ENCODE measurements at places on chromosomes 6 and 20.

DNA sequence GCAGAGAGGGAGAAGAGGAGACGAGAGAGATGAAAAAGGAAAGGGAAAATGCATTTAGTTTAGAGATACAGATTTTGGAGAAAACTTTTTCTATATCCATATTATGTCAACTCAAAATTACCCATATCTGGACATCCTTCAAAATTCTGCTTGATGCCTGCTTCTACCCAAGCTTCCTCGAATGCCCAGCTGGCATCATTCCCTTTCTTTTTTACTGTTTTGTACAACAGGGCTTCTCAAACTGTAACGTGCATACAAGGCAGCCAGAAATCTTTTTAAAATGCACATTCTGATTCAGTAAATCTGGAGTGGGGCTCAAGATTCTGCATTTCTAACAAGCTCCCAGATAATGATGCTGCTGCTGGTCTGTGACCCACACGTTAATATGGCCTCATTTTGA lies 462.8 kb upstream of the CHD6 start:
- DNase-seq, result no peak

DNA sequence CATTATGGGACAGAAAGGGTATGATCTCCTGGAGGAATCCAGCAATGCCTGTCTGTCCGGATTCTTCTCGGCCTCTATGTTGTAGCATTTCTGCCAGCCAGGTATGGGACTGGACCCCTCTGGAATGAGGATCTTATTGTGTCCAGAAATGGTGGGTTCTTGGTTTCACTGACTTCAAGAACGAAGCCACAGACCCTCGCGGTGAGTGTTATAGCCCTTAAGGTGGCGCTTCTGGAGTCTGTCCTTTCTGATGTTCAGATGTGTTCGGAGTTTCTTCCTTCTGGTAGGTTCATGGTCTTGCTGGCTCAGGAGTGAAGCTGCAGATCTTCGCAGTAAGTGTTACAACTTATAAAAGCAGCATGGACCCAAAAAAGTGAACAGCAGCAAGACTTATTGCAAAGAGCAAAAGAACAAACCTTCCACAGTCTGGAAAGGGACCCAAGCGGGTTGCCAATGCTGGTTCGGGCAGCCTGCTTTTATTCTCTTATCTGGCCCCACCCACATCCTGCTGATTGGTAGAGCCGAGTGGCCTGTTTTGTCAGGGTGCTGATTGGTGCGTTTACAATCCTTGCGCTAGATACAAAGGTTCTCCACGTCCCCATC lies 62.3 kb upstream of the IER3 start:
- no peak for DNase-seq

GRCh38 chr20:62624325-62624690 lies 18.0 kb upstream of the SLCO4A1 start:
- no peak for DNase-seq

- DNase-seq, result peak; percentile 7
These were observed 31.2 kb downstream of the PRR18 start for GRCh38 chr6:166277018-166277417.

- DNase-seq, result no peak
These were observed 54.1 kb upstream of the TPD52L1 start for GRCh38 chr6:125099211-125100073.

GRCh38 chr6:20402342-20403069 lies 827 bp downstream of the E2F3 start:
- DNase-seq, result no peak

DNA sequence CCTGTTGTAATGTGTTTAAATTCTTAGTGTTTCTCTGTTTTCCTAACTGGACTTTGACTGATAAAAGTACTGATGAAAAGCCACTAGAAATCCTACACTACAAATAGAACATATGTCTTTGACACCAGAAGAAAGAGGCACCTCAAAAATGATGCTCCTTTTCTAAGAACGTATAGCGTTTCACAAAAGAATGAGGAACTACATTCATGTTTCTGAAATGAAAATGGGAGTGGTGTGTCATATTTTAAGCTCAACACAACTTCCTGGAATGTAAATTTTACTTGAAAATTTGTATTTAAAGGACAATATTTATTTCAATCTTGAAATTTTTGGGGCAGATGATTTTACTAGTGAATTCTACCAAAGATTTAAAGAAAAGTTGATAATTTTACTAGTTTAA lies 35.3 kb downstream of the KIAA0408 start:
- no peak for DNase-seq

DNA sequence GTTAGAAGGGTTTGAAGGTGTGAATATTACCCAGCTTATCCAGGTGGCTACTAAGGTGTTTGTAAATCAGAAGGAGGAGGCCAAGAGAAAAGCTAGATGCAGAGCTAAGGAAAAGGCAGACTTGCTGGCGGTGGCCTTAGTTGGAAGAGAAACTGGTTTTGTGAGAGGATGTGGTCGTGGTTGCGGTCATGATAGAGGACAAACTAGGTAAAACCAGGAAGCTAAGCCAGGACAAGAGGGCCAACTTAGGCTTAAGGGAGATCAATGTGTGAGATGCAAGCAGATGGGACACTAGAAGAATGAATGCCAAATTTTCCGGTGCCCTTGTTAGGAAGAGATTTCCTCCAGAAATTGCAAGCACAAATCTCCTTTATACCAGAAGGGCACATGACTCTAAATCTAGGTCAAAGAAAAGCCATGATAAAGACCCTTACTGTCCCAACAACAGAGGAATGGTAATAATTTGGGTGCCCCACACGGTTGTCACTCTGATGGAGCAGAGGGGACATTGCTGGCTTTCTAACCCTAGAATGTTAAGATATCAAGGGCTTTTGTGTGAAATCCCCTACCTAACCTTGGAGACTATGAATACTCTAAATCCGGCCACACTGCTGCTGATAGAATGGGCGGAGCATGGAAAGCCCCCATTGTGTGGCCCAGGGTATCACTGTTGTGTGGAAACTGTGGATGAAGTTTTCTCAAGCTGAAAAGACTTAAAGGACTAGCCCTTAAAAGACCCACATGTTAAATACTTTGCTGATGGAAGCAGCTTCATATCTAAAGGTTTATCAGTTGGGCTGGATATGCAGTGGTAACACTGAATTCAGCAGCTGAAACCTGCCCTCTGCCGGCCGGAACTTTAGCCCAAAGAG lies 7.8 kb downstream of the IL22RA2 start:
- no peak for DNase-seq

- no peak for DNase-seq
These were observed 22.7 kb upstream of the FANCE start for GRCh38 chr6:35429463-35429862.

DNA sequence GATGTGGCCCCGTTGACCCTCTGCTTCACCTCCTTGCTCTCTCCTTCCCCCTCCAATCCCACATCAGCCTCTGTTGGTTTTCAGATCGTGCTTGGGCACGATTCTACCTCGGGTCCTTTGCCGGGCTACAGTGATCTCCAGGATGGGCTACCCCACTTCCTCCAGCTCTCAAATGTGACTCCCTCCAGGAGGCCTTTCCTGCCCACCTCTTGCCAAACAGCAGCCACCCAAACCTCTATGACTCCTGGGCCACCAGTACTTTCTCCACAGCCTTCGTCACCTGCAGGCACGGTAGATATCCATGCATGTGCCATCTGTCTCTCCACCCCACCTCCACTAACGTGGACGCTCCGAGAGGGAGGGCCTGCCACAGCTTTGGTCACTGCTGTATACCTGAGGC lies 55.9 kb upstream of the NXT1 start:
- no peak for DNase-seq

- DNase-seq, result no peak
These were observed 15.3 kb downstream of the RAB5IF start for GRCh38 chr20:36620917-36621316.

DNA sequence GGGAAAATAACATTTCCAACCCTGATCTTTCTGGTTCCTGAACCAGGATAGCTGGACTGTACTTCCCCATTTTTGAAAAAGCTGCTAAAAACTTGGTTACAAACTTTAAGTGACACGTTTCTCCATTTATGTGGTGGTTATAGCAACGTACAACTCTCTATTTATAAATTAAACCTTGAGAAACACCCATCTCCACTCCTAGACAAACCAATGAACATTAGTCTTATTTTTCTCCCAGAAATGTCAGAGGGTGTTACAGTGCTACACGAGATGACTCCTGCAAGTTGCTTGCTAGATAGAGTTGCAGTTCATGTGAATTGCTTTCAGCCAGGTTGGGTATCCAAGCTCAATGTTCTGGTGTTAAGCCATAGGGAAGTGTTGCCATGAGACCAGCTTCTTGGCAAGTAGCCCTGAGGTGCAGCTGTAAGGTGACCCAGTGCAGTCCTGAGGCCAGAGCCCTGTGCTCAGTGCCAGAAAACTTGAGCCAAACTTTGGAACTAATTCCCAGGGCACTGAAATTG lies 51.3 kb upstream of the REV3L start:
- DNase-seq, result no peak

DNA sequence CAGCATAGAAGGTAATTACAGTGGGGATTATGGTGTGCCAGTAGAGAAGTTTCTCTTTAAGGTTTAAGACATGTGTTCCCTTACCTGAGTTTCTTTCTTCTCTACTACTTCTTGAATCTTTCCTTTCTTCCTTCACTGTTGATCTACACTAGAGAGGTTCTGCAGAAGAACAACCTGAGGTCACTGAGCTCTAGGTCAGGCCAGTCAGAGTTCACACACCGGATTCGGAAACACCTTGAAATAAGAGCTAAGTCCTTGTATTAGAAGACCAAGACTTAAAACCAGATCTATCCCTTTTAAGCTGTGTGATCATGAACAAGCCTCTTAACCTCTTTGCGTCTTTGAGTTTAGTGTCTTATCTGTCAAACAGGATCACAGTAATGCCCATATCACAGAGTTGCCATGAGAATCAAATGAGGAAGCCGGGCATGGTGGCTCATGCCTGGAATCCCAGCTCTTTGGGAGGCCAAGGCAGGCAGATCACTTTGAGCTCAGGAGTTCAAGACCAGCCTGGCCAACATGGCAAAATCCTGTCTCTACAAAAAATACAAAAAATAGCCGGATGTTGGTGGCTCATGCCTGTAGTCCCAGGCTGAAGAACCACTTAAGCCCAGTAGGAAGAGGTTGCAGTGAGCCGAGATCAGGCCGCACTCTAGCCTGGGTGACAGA lies 22.0 kb upstream of the TGM3 start:
- DNase-seq, result no peak

DNA sequence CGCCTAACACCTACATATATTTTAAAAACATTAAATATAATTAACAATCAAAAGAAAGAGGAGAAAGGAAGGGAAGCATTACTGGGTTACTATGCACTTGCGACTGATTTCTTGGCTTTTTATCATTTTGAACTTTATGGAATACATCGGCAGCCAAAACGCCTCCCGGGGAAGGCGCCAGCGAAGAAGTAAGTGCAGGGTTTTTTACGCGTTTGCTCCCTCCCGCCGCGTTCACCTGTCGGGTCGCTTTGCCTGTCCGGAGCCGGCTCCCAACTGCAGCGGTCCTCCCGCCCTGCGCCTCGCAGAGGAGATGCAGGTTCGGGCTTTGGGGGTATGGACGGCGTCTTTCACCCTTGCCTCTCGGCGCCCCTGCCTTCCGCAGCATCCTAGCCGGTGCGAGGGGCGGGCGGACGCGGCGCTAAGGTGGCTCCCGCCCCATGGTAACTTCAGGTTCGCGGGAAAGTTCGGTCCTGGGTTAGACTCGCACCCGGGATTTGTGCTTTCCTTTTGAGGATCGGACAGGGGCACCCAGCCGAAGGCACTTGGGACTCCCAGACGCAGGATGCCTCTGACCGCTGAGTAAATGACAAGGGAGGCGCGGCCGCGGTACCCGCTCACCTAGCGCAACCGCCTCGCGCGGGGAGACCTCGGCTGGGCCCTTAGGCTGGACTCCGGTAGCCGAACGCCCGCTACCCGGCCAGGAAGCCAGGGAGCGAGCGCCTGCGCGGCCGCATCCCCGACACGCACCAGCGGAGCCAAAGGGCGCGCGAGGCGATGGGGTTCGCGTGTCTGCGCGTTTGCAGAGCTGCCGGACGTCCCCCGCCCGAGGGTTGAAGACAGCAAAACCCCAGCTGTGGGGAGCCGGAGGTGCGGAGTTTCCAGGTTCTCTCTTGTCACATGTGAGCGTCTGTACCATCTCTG lies 891 bp downstream of the RSPO3 start:
- DNase-seq, result no peak

- DNase-seq, result no peak
These were observed 126.0 kb upstream of the TENT5A start for GRCh38 chr6:81878479-81878878.

GRCh38 chr6:11711003-11711983 lies 67.3 kb downstream of the ADTRP start:
- no peak for DNase-seq

- DNase-seq, result no peak
These were observed 187.8 kb upstream of the PHACTR1 start for GRCh38 chr6:12528581-12529363.

GRCh38 chr20:11738852-11739251 lies 178.8 kb upstream of the BTBD3 start:
- no peak for DNase-seq

- no peak for DNase-seq
These were observed 224.5 kb downstream of the BCKDHB start for GRCh38 chr6:80330961-80331360.

DNA sequence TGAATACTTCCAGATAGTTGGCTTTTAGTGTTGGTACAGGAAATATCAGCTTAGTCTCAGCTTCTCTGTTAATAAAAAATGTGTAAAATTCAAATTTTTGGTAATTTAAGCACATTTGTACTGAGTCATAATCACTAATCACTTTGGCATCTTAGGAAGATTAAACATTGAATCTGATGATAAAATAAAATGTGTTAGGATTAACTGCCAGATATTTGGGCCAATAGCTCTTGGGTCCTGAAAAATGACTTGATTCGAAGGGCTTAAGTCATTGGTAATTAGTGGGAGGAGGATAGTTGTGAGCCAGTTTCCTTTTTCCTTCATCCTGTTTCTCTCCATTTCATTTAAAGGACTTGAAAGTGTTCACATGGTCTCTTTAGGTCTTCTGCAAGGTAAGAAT lies 426.1 kb downstream of the RFPL4B start:
- DNase-seq, result no peak

DNA sequence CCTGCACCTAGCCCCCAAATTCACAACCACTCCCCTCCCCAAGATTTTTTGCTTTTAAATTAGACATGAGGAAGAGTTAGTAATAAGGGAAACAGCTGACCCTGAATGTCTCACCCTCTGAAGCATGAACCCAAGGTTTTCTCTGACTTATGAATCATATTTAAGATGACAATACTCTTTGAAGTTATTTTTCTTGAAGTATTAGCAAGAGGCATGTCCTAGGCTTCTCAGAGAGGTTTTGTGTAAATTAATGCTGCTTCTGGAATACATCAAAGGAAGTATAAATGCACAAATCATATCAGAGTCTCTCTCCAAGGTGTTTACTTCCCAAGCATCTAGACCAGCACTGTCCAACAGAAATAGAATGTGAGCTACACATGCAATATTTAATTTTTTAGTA lies 408.1 kb upstream of the MARCKS start:
- DNase-seq, result no peak
